ENCODE measurements at places on chromosomes 5 and 9. TPM values are rescaled to one million over a fixed set of nuclear protein-coding genes. Genes with fewer than 3 reads are reported as not detected.

The DMRTA1 gene
- total RNA-seq = 0.26 TPM

The SAXO1 gene
- total RNA-seq = 0.17 TPM

The TAF11L7 gene
- total RNA-seq = not detected

The NXNL2 gene
- 1.3 TPM for total RNA-seq

The MRRF gene
- total RNA-seq = 36.8 TPM

The CDO1 gene
- 6.9 TPM for total RNA-seq

The LCNL1 gene
- total RNA-seq = 3.3 TPM

The DAB2 gene
- 161 TPM for total RNA-seq

The UBE2D2 gene
- total RNA-seq = 49.1 TPM

The C6 gene
- total RNA-seq = 0.26 TPM

The COL15A1 gene
- 41.0 TPM for total RNA-seq

The SPOUT1 gene
- 8.7 TPM for total RNA-seq

The FAM221B gene
- total RNA-seq = not detected

The ACTBL2 gene
- under 0.01 TPM for total RNA-seq

The SETD9 gene
- total RNA-seq = 14.9 TPM

The GCNT4 gene
- total RNA-seq = 1.8 TPM

The CORO2A gene
- under 0.01 TPM for total RNA-seq

The CCDC187 gene
- total RNA-seq = not detected

The PCDHB9 gene
- 0.99 TPM for total RNA-seq

The FBP2 gene
- not detected for total RNA-seq

The TIMD4 gene
- total RNA-seq = not detected

The FBXO38 gene
- total RNA-seq = 50.3 TPM

The TRMT10B gene
- 5.6 TPM for total RNA-seq

The NDST1 gene
- 18.2 TPM for total RNA-seq

The BTNL3 gene
- total RNA-seq = not detected

The HEMGN gene
- total RNA-seq = not detected

The PCDHA12 gene
- total RNA-seq = 0.50 TPM

The CER1 gene
- total RNA-seq = not detected

The IL13 gene
- not detected for total RNA-seq

The C5orf52 gene
- not detected for total RNA-seq

The PCDHGB4 gene
- 18.3 TPM for total RNA-seq

The C9orf153 gene
- total RNA-seq = 0.51 TPM

The ACSL6 gene
- total RNA-seq = 0.26 TPM

The CD14 gene
- 4.1 TPM for total RNA-seq

The BOD1 gene
- total RNA-seq = 93.7 TPM

All from fibroblast of lung (primary cell).